ENCODE measurements at places on chromosomes 11 and 22.

DNA sequence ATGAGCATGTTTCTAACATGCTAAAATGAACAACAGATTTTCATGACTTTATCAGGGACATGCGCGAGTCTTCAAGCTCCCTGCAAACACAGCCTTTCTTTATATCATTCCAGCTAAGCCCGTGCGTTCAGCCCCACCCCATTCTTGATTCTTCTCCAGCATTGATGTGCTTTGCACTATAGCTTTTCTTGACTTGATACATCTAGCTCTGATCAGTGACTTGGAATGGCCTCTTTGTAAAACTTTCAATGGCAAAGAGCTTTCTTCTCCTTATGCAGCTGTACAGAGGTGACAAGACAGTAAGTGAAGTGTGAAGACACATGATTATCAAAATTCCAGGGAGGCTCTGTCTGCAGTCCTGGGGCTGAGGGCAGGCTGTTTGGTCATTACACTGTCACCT lies 561.0 kb downstream of the OPCML start:
- no peak for DNase-seq

- DNase-seq = no peak
Observed at GRCh38 chr11:21405422-21405821, 736.0 kb downstream of the NELL1 start.

GRCh38 chr11:68282141-68282860 lies 10.5 kb upstream of the C11orf24 start:
- DNase-seq = no peak

DNA sequence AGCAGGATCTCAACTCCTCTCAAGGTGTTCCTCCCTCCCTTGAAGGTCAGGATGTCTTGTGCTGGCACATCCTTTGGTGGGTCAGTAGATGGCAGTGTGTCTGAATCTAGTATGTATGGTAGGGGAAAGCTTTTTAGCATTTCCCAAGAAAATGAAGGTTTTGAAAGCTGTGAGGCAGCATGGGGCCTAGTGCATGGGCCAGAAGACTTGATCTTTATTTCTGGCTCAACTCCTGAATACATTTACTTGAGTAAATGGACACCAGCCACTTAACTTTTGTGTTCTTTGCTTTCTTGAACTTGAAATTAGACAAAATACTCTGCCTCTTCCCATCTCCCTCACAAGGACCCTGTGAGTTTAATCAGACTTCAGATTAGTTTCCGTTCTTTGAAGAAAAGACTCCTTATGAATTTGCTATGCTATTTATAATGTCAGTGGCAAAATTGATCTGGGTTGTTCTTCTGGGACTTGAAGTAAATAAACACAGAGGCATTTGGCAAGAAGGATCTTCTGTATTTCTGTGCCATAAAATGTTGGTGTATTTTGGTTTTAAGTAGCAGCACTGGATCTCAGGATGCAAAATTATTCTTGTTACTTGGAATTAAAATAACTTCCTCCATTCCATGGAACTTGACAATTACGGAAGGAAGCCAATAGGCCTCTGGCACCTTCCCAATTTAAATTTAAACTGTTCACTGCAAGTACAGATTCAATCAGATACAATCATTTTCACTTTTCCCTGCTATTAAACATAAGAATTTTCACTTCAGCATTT lies 288.8 kb downstream of the CASP12 start:
- peak; percentile 19 for DNase-seq

DNA sequence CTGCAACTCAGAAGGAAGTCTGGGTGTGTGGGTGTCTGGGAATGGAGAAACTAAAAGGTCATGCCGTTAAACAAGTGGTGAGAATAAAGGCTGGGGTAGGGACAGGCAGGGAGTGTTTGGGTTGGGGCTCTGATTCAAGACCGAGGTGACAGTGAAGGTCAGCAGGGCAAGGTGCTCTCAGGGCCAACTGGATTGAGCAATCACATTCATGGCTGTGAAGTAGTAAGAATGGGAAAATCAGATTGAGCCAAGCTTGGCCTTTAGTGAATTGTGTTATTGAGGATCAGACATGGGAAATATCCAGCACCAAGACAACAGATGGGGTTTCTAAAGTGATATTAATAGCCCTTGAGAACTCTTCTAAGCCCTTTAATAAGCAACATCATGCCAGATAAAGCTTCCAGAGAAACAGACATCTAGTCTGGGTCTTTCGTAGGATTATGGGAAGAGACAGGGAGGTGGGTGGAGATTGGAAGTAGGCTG lies 24.3 kb downstream of the SCN3B start:
- no peak for DNase-seq

DNA sequence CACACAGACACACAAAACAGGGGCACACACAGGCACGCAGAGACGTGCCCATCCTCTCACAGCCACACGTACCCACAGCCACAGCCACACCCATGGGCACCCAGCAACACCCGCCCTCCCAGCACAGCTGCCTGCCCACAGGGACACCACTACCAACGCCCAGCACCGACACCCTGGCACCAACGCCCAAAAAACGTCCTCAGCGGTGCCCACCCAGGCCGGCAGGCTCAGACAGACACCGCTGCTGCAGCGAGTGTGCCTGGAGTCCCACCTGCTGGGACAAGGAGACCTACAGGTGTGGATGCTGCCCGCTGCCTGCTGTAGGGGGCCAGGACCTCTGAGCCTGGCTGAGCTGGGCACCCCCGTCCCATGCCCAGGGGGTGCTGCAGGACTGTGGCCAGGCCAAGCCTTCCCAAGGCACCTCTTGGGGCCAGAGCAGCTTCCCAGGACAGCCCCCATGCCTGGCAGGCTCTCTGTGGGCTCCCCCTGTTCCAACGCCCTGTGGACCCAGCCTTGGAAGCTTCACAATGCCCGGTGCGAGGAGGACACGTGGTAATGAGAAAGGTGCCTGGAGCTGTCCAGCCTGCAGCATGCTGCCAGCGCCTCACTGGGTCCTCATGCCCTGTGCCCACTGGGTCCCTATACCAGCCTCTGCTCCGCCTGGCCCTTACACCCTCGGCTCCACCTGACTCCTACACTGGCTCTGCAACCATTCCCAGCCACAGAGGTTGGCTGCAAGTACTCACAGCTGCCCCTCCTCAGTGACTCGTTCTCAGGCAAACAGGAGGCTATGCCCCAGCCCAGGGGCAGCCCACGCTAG lies 45.8 kb upstream of the TH start:
- no peak for DNase-seq

DNA sequence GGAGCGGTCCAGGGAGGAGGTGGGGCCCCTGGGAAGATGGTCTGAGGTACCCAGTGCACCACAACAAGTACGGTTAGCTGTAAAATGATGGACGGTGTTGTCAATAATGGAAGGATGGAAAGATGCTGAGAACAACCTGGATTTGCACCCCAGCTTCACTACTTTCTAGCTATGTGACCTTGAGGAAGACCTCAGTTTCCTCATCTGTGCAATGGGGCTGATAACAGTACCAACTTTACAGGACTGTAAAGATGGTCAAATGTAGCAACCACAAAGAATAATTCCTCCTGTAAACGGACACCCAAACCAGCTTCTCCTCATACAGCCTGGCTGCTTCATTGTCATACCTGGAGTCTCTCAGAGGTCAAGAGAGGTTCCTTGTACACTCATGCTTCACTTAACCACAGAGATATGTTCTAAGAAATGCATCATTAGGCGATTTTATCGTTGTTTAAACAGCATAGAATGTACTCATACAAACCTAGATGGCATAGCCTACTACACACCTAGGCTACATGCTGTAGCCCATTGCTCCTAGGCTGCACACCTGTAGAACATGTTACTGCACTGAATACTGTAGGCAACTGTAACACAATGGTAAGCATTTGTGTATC lies 65.5 kb upstream of the LMO2 start:
- no peak for DNase-seq

GRCh38 chr11:46393759-46394158 lies 2.2 kb upstream of the CHRM4 start:
- no peak for DNase-seq

DNA sequence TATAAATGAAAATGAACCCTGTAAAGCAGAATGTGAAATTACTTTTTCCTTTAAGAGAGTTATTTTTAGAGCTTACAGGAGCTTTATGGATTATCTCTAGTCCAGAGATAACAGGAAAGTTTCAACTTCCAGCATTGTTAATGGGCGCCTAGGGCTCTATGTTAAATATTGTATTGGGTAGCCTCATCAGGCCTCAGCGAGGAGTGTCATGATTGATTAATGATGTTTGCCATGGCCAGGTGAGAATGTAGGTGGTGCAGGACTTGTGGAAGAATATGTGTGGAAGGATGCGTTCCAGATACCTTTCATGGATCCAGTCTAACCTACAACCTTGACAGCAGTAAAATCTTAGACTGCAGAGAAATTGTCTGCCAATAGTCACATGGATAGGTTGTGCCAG lies 50.6 kb downstream of the ME3 start:
- no peak for DNase-seq

GRCh38 chr11:64074239-64074638 lies 38.5 kb downstream of the FLRT1 start:
- no peak for DNase-seq

GRCh38 chr11:122093731-122094275 lies 22.2 kb downstream of the BLID start:
- DNase-seq = no peak

DNA sequence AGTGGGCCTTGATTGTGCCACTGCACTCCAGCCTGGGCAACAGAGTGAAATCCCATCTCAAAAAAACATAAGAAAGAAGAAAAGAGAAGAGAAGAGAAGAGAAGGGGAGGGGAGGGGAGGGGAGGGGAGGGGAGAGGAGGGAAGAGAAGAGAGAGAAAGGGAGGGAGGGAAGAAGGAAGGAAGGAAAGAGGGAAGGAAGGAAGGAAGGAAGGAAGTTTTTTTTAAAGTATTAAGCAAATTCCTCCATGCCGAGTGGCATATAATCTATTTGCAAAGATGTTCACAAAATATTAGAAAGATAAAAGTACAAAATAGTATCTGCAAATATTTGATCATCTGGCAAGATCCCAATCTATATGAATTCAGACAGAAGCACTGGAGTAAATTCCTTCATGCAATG lies 10.5 kb upstream of the CFAP300 start:
- DNase-seq = no peak

GRCh38 chr22:46649141-46650077 lies 29.2 kb downstream of the GRAMD4 start:
- DNase-seq = peak; percentile 81

- DNase-seq = peak; percentile 66
Observed at GRCh38 chr11:62444236-62444833, 25.5 kb downstream of the SCGB1A1 start.

DNA sequence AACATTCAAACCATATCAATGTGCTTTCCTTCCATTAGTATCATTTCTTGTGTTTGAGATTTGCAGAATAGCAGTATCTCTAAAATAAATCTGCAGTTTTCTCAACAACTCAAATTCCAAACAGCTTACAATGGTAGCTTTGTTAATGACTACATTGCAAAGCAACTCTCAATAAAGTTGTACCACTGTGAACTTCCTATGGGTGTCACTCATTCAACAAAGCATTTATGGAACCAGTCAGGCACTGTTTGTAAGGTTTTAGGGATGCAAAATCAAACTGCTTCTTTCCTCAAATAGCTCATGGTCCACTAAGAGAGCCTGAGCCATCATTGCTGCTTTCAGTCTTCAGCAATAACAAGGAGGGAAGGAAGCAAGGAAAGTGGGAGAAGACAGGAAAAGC lies 91.0 kb downstream of the CCDC83 start:
- no peak for DNase-seq

DNA sequence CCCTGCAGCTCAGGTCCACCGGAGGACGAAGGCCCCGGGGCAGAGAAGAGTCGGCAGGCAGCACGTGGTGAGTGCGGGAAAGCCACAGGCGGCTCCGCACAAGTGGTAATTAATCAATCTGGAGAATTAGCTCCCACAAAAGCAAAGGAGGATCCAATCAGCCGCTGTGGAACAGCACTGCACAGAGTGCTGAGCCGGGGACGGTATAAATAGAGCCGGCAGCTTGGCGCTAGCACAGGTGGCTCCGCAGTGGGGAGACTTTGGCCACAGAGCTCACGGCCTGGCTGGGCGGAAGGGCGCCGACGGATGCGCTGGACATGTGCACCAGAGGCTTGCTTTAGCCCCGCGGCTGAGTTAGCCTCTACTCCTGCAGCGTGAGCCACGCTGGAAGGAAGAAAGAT lies 48.9 kb downstream of the IGSF9B start:
- no peak for DNase-seq

- peak; percentile 19 for DNase-seq
Observed at GRCh38 chr11:898143-898511, 12.5 kb downstream of the CHID1 start.

GRCh38 chr11:100739666-100740065 lies 52.6 kb downstream of the ARHGAP42 start:
- no peak for DNase-seq

- DNase-seq = no peak
Observed at GRCh38 chr11:42271306-42271705, 811.9 kb upstream of the LRRC4C start.

DNA sequence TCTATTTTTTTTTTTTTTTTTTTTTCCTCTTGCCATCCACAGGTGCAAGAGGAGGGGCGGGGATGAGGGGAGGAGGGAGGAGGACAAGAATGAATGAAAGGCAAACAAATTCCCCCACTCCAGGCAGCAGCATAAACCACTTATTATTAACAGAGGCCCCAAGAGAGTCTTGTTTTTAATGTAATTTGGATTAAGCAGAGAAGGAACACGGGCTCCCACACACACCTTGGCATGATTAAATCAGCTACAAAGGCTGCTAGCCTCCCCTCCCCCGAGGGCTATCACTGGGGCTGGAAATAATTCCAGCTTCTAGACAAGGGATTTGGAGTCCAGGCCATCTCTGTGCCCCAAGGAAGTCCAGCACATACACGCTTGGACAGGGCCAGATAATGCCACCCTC lies 93.4 kb upstream of the DRD2 start:
- no peak for DNase-seq

DNA sequence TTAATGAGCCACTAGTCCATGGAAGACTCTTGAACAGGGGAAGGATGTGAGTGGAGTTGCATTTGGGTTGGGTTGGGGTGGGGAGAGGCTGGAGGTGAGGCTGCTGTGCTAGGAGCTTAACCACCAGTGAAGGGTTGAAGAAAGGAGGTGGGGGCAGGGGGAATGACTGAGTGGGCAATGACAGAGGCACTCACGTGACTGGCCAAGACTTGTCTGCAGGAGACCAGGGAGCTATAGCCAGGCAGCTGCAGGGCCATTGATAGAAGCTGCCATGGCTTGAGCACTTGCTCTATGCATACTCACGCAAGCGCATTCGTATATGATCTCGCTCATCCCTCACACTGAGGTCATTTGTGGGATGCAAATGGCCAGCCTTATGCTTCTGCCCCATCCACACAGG lies 4.0 kb downstream of the LMO2 start:
- DNase-seq = no peak

- DNase-seq = no peak
Observed at GRCh38 chr22:27629908-27630673, 171.5 kb downstream of the MN1 start.

DNA sequence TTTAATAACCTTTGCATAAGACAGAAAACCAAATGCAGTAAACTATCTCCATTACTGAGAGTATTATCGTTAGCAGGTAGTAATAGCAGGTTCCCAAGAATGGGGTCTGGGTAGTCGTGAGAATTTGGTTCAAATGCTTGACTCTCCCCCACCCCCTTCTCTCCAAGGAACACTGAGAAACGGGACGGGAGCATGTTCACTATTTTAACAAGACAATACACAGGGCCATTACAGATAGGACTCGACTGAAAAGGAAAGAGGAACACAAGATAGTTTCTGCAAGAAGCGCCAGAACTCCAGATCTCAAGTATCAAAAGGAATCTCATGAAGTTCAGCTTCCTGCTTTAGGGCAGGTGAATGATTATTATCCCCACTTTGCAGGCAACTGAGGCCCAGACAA lies 27.0 kb downstream of the KMT5B start:
- DNase-seq = no peak
